ENCODE measurements at places on chromosomes 7 and 10.
A peak's percentile ranks its signal among the peaks of the same experiment; 100 is the strongest.

DNA sequence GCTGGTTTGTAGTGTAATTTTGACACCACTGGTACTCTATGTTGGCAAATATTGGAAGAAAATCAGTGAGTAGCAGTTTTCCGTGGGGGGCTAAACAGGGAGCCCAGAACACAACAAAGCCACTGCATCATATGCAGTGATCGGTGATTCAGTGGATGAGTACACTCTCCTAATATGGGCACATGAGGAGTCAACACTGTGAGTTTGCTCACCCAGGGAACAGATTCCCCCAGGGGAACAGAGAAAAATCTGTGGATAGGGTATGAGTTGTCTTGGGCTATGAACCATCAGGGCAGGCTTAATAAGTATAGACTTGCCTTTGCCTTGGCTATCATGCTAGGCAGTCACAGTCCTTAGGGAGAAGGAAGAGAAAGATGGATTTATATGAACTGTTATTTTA, 227.7 kb upstream of the SEMA3E start:
- no peak for DNase-seq

- no peak for DNase-seq
These were observed 76.9 kb upstream of the EGR2 start for GRCh38 chr10:62893036-62893435.

DNA sequence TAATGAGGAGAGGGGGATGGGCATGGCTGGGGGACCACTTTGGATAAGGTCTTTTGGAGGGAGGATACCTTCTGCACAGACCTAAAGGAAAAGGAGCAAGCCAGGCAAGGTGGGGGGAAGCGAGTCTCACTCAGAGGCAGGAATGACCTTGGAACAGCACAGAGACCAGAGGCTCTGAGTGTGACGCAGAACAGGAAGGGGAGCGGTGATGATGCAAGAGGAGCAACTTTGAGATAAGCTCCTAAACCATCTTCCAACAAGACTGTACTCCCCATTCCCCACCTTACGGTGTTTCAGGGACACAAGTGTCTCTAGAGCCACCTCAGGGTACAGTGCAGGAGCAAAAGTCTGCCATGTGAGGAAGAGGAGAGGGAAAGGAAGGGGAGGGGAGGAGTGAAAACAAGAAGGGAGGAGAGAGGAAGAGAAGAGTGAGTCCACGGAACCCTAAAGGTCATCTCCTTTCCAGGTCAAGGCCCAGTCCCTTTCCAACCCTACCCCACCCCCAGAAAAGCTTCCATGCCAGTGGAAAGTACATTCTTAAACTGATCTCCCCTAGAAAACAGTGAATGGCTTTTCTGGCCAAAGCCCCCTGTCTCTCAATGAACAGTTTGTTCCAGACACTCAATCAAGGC, 54.1 kb downstream of the JAZF1 start:
- DNase-seq, result no peak

DNA sequence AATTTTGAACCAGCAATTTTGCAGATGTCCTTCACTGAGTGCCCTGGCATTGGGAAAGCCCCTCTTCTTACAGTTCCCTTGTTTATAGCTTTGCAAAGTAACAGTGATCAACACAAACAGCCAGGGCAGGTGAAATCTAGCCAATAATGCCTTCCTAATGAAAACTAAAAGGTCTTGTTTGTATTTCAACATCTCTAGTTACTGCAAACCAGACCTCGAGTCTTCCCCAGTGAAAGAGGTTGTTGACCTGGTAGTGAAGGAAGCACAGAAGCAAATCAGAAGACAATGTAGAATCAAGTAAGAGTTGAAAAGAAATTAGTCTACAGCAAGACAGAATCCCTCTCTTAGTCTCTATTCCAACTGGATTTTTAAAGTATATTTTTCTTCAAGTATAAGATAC, 231.2 kb downstream of the SNX13 start:
- no peak for DNase-seq

GRCh38 chr7:1664711-1665548, 5.1 kb upstream of the ELFN1 start:
- DNase-seq, result peak; percentile 60

DNA sequence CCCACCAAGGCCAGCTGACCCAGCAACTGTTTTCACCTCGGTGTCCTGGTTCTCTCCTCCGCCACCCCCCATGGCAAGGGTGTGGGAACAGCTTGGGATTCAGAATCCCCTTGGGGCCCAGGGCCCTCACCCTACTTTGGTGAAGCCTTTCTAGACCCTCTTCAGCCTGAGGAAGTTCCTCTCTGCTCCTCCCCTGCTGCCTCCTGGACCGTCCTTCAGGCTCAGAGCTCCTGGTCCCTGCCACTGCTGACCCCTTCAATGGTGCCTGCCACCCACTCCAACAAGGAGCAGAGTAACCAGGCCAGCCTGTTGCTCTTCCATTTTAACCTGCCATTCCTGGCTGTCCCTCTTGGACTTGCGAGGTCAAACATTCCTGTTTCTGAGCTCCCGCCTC, 72.0 kb upstream of the SMNDC1 start:
- DNase-seq, result no peak

- no peak for DNase-seq
These were observed 56.2 kb upstream of the ATP6V0A4 start for GRCh38 chr7:138854115-138854645.

- no peak for DNase-seq
These were observed 32.1 kb downstream of the KMT2C start for GRCh38 chr7:152403726-152404125.

DNA sequence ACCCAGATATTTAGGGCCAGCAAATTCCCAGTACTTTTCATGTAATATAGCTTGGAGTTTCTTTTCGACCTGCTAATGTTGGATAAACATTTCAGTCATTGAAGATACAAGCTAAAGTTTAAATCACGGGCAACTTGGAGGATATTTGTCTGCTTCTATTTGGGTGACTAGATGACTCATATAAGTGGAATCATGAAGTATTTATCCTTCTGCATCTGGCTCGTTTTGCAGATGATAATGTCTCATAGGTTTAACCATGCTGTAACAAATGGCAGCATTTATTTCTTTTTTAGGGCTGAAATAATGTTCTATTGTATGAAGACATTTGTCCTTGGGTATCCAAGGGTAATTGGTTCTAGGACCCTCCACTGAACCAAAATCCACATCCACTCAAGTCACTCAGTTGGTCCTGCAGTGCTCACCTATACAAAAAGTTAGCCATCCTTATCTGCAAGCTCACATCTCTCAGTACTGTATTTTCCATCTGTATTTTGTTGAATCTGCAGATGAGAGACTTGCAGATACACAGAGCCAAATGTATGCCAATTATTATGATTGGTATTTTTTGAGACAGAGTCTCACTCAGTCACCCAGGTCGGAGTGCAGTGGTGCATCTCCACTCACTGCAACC, 187.2 kb upstream of the CSTF2T start:
- DNase-seq, result no peak

GRCh38 chr10:125061557-125062226, 98.7 kb downstream of the CTBP2 start:
- DNase-seq, result no peak

GRCh38 chr10:89281606-89282395, 20.0 kb upstream of the IFIT2 start:
- no peak for DNase-seq

DNA sequence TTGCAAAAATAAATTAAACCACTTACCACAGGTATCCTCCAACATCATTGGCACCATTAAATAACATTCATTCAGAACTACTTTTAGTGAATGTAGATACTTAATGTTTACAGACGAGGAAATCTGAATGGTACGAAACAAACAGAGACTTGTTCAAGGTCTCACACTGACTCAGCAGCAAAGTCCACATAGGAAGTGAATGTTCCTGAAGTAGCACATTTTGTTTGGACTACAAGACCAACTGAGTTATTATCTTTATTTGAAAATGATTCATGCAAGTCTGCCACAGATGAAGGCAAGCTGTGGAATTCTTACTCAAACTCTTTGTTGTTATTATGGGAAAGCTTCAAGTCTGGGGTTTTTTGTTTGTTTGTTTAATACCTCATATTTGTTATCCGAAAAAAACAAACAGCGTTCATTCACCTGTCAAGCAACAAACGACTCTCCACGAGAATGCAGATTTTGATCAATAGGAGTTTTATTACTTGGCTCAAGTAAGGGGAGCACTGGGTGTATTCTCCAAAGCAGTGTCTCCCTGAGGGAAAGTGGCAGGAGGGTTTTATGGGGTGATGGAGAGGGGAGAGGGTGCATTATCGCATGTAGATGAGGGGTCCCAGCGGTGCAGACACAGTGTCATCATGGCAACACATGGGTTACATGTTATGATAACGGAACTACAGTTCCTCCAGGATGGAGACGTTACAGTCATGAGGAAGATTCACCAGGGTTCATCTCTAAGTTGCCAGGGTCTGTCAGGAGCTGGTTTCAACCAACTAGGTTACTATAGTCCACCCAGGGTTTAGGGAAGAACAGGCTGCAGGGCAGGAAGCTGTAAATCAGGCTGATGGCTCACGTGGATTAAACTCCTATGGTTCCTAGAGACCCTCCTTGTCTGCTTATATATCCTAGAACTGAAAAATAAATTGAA, 147.7 kb upstream of the AKR1E2 start:
- no peak for DNase-seq

DNA sequence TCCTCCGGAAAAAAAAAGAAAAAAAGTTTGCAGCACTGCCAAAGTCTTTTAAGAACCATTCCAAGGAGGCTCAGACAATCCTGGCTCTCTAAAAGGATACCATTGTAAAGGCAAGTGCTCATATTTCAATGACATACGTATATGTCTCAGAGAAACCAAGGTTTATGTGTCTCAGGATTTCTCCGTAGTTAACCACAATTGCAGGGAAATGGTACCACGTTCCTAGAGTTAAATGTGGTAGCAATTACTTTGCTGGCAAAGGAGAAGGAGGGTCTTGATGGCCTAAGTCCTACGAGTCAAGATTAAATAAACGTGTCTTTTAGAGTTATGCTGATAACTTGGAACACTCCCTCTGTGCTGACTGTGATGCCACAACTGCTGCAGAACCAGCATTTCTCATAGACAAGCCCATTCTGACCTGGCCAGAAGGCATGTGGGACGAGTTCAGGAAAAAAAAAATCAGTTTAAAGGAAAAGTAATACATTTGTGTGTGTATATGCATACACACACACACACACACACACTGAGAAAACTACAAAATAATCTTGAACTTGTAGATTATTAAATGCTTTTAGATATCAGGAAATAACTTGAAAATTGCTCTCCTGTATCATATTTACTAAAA, 245.9 kb downstream of the FGFR2 start:
- no peak for DNase-seq

- DNase-seq, result no peak
These were observed 27.6 kb upstream of the PRKG1 start for GRCh38 chr10:51046654-51047053.

DNA sequence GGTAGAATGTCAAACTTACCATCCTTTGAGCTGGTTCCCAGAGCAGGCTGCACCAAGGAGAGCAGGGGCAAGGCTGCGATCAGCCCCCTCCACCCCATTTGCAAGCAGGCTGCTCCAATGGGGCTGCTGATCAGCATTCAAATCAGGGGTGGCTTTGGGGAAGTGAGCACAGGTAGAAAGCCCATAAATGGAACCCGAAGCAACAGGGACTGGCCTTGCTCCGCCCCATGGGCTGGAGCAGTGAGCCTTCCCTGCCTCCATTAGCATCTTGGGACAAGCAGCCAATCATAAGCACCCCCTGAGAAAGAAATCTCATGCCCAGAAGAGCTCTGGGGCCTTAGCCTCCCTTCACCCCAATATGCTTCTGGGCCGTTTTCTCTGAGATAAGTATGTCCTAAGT, 4.0 kb upstream of the PKD1L1 start:
- no peak for DNase-seq

DNA sequence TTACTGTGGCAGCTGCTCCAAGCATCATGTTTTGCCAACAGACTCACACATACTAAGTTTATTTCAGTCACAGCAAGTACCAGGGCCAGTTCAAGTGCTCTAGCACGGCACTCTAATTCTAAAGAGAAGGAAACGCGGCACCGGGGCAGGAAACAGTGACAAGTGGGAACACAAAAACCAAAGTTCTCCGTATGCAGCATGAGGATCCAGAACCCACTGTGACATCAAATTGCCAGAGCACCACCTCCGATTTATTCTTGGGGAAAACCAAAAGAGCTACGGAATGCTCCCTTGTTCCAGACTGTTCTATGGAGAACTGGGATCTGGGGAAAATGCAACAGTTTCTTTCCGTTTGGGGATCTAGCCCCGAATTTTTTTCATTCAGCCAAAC, 448 bp upstream of the PTER start:
- no peak for DNase-seq

DNA sequence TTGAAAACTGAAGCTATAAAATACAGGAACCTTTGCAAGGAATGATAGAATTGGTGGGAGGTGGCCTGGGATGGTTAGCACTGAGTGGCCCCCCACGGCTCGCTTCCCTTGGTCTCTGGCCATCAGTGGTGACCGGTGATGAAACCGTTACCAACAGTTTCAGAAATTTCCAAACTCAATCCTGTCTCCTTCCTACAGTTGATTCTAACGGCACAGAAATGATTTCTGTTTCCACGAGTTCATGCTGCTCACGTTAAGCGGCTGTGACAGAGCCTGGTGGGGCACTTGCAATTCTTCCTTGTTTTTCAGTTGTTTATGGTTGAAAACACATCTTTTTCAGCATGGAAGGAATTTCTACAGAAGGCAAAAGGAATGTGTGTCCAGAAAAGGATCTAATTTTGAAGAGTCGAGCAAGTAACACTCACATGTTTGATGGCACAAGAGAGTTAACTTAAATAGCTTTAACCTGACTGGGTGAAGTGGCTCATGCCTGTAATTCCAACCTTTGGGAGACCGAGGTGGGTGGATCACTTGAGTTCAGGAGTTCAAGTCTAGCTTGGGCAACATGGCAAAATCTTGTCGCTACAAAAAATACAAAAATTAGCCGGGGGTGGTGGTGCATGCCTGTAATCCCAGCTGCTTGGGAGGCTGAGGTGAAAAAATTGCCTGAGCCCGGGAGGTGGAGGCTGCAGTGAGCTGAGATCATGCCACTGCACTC, 100.1 kb downstream of the DNAJB6 start:
- DNase-seq, result no peak

DNA sequence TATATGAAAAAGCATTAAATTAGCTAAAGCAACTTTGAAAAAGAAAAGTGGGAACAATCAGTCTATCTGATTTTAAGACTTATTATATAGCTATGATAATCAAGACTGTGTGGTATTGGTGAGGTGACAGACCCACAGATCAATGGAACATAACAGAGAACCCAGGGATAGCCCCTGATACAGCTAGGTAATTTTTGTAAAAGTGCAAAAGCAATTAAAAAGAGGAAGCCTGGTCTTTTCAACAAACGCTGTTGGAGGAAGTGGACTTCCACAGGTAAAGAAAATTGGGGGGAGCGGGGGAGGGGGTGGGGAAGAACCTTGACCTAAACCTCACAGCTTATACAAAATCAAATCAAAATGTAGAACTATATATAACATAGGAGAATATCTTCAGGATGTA, 45.4 kb downstream of the GNA12 start:
- DNase-seq, result no peak
